Renal cortical epithelial cell (primary cell): ENCODE measurements at places on chromosomes 2 and 18. TPM values are rescaled to one million over a fixed set of nuclear protein-coding genes. Genes with fewer than 3 reads are reported as not detected.

DNA sequence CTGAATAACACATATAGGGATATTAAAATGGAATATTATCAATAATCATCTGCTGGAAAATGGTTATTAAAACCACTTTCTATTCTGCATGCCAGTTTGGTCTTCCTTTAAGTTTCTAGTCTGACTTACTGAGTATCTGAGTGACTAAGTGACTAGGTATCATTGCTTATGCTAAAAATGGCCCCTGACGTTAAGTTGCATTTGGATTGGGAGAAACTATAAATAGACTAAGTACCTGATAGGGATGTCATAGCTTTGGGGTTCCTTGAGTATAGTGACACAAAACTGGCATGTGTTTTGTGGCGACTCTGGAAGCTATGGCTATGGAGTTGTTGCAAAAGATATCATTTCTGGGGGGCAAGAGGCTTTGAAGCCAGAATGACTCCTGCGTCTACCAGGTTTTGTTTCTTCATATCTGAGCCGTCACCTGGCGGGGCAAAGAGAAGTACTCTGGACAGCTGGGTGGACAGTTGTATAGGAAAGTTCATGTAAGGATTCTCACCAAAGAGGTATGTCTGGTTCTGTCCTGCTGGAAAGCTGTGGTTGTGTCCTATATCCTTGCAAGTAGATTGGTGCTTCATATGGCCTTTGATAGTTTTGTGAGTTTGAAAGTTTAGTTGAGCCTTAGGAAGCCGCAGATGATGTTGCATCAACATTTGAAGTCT lies 17.9 kb downstream of the ITGAV start:
- DNase-seq: no peak

Gene PLEKHH2
- total RNA-seq: 7.8 and 19.1 TPM in 2 replicates

DNA sequence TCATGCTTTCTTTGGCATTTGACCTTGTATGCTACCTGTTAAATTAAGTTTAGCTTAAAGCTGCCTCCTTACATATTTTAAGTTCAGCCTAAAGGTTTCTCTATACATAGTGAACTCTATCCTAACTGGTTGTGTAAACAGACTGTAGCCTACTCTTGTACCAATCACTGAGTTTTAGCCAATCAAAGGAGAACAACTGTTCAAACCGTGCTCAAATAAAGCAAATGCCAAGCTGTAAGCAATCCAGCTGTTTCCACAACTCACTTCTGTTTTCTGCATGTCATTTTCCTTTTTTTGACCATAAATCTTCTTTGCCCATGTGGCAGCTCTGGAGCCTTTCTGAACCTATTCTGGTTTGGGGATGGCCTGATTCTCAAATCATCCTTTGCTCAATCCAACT lies 1603.8 kb upstream of the ACVR2A start:
- no peak for DNase-seq

GRCh38 chr18:44909191-44909719 lies 228.6 kb downstream of the SETBP1 start:
- DNase-seq: peak; percentile 36

DNA sequence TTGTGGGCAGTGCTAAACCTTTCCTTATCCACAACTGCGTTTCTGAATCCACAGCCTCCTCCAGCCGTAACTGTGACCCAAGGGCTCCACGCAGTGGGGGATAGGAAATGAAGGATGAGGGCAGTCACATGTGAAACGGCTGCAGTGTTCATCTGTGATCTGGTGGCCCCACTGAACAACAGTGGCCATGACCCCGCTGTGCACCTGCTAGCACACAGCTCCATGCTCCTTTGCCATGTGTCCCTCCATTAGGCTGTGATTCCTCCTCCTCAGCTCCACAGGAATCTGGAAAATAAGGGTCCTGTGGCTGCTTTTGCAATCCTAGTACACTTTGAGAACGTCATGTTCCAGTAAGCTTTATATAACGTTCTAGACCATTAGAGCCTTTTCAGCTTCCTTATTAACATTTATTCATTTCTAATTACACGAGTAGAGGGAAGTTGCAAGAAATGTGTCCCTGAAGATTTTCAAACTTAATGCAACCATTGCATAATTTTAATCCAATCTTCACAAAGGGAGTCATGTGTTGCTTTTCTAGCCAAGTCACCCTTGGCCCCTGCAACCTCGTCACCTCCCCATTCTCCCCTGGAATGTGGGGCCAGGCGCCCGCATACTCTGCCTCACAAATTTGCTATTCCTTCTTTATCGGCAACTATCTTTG lies 7.1 kb upstream of the NAPG start:
- peak; percentile 72 for DNase-seq

DNA sequence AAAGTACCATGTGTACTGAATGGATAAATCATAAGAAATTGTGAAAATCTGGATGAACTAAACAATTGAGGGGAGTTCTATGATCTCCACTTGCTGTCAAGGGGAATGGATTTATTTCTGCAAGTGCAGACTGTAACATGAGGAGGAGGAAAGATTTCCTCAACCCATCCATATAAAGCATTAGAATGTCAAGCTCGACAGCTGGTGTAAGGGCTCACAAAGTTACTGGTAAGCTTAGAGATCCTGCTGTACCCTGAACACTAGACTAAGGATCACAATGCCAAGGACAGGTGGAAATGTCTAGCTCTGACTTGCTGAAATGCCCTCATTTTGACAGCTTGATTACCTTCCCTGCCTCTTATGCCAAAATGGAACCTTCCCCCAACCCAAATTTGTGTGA lies 125.3 kb downstream of the TCF4 start:
- DNase-seq: no peak

DNA sequence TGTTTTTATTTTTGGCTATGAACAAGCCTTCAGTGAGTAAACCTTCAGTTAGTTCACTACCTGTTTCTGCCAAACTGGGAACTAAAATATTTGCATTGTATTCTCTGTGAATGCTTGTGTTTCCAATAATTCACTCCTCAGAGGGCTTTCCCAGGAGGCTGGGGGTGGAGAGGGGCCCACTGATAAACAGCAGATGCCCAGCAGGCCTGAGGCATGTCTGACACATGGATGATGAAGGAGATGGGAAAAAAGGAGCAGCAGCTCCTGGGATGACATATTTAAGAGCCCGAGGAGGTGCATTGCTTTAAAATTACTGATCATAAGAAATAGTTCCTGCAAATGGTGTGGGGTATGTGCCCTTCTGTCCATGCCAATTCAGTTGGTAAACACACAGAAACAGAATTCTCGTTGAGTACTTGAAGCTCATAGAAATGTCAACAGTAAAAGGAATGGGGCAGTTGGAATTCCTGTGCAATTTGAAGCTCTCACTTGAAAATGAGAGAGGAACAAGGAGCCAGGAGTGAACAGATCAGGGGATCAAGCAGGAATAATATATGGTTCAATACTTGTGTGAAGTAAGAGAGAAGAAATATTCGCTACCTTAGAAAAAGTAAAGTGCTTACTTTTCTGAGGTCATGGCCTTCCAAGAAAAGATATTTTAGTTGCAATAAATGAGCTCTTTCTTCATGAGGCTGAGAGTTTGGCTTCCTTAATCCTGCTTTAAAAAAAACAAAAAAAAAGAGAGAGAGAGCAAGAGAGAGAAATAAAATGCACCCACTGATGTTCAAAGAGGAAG lies 22.0 kb upstream of the HNMT start:
- DNase-seq: no peak

DNA sequence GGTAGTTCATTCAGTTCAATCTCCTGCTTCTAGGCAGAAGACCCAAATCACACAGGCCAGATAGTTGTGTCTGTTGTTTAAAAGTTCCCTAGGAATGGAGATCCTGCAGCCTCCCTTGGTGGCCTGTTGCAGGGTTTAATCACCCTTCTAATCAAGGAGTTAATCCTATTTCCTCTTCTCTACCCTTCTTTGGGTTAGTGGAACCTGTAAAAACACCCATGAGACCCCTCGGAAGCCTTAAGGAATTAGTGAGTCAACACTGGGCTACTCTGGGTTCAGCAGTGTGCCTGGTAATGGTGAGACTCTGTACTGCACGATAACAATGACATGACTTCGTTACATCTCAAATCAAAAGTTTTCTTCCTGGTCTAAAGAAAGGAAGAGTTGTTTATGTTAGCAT lies 217.6 kb upstream of the NRP2 start:
- no peak for DNase-seq

- DNase-seq: no peak
Measured at GRCh38 chr2:233828546-233829192, 25.7 kb downstream of the HJURP start.

GRCh38 chr2:51866361-51866760 lies 834.4 kb upstream of the NRXN1 start:
- DNase-seq: no peak
